ENCODE measurements at places on chromosomes 16 and 17.

DNA sequence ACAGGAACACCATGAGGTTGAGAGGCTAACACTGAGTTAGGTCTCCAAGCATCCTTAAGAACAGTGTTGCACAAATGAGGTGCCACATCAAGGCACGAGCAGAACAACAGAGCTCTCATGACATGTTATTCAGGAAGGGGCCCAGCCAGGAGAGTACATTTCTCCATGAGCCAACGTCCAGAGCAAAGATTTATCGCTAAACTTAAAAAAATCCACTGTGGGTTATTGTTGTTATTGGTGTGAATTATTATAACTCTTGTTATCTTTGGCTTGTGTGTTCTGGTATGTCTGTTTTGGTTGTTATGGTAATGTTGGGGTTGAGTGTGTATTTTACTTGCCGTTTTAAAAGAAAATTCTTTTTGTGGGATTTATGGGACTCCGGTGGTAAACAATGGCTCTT, 68.9 kb upstream of the MSI2 start:
- DNase-seq: no peak
- no peak overlapping the region for H3K27ac ChIP-seq
- H3K36me3 ChIP-seq: no peaks in the 10 kb centered on the region
- no peaks in the 10 kb centered on the region for H3K27me3 ChIP-seq

DNA sequence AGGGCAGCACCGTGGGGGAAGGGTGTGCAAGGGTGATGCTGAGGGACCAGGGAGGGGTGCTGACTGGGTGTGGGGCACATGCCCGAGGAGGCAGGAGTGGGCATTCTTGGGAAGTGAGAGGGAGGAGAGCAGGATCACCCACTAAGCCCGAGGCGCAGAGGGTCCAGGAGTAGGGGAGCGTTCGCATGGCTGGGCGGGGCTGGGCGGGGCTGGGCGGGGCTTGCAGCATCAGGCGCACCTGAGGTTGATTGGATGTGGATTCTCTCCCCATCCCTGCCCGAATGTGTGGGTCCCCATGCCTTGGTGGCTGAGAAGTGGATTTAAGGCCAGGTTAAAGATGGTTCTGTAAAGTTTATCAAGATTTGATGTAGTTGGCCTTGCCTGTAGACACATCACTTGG, 14.2 kb downstream of the BANP start:
- peak overlapping the region; percentile 75 for H3K27ac ChIP-seq
- H3K4me1 ChIP-seq: no peaks in the 10 kb centered on the region
- no peak for DNase-seq
- no peaks in the 10 kb centered on the region for H3K36me3 ChIP-seq

GRCh38 chr16:2774161-2774891, 2.8 kb downstream of the ELOB start:
- no peak for DNase-seq
- H3K36me3 ChIP-seq: peaks cover 37% of the 10 kb centered on the region
- H3K4me3 ChIP-seq: no peak overlapping the region
- no peaks in the 10 kb centered on the region for H3K27me3 ChIP-seq
- peaks cover 36% of the 10 kb centered on the region for H3K4me1 ChIP-seq

DNA sequence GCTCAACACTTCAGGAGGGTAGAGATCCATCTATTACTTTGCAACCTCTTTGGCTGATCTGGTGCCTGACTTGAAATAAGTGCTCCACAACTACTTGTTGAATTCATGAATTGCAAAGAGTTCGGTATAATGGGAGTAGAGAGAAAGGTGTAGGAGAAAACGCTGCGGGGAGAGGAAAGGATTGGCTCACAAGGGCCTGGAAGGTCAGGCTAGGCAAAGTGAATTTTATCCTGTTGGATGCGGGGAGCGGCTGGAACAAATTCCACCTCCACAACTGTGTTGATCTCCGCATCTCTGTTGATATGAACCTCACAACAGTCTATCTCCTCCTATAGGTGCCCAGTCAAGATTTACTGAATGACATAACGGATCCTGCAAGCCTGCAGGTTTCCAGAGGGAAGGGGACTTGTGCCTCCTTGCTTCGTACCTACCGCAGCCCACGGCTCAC, 684 bp downstream of the SLX4 start:
- DNase-seq: no peak
- peak overlapping the region; percentile 84 for H3K27ac ChIP-seq
- peak overlapping the region; percentile 99 for H3K4me3 ChIP-seq
- H3K4me1 ChIP-seq: no peaks in the 10 kb centered on the region
- no peaks in the 10 kb centered on the region for H3K36me3 ChIP-seq
- H3K27me3 ChIP-seq: no peaks in the 10 kb centered on the region

GRCh38 chr17:50045154-50045553, 10.8 kb upstream of the ITGA3 start:
- no peak overlapping the region for H3K4me3 ChIP-seq
- no peaks in the 10 kb centered on the region for H3K27me3 ChIP-seq
- H3K36me3 ChIP-seq: no peaks in the 10 kb centered on the region
- H3K27ac ChIP-seq: no peak overlapping the region
- H3K4me1 ChIP-seq: peaks cover 20% of the 10 kb centered on the region
- DNase-seq: no peak

DNA sequence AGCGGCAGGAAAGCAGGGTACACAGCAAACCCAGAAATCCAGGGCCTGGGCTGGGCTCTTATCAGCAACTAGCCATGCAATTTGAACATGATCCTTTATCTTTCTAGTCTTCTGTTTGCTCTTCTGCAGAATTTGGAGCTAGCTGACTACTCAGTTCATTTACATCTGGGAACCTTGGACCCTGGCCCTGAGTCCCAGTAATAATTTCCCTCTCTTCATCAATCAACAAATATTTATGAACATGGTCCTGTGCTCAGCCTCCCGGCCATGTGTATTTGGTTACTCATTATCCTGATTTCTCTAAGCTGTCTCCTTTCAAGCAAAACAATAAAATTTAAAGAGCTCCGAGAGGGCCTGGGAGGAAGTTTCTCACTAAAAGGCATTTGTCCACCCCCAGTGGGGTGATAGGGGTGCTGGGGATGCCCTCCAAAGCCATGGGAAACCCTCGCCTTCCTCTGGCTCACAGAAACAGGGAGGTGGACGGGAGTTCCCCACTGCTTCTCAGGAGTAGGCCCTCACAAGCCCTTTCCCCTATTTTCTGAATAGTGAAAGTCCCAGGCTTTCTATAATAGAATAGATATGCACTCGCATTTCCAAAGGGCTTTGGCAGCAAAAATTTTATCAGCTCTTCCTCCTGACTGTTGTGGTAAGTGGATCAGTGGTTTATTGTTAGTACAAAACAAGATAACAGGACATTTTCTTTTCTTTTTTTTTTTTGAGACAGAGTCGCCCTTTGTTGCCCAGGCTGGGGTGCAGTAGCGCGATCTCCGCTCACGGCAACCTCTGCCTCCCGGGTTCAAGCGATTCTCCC, 6.9 kb upstream of the WDR59 start:
- no peak for DNase-seq
- peaks cover 15% of the 10 kb centered on the region for H3K4me1 ChIP-seq
- H3K27ac ChIP-seq: peak overlapping the region; percentile 55
- H3K27me3 ChIP-seq: no peaks in the 10 kb centered on the region
- no peaks in the 10 kb centered on the region for H3K36me3 ChIP-seq
- no peak overlapping the region for H3K4me3 ChIP-seq
